Skeletal muscle cell (primary cell): ENCODE measurements at places on chromosomes 11 and 22.

GRCh38 chr22:28013611-28014010, 94.6 kb upstream of the PITPNB start:
- no peak for DNase-seq

- no peak for DNase-seq
Measured at GRCh38 chr22:22928666-22929380, 41.2 kb downstream of the IGLL5 start.

DNA sequence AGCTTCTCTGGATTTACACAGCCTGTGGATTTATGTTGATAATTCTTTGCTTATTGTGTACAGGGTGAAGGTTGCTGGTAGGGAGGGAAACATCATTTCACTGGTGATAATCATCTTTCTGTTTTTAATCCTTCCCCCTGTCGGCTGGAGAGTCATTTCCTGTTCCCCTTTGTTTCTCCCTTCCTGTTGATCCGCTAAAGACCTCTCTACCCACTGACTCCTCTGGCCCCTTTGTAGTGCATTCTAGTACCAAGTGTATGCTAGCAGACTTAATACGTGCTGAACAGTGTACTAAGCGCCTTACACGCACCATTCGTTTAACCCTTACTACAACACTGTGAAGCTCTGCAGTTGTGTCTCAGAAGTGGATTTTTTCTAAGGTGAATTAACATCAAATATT, 19.0 kb upstream of the OR9Q1 start:
- DNase-seq: no peak

GRCh38 chr11:9049959-9050358, 41.4 kb downstream of the SCUBE2 start:
- no peak for DNase-seq

DNA sequence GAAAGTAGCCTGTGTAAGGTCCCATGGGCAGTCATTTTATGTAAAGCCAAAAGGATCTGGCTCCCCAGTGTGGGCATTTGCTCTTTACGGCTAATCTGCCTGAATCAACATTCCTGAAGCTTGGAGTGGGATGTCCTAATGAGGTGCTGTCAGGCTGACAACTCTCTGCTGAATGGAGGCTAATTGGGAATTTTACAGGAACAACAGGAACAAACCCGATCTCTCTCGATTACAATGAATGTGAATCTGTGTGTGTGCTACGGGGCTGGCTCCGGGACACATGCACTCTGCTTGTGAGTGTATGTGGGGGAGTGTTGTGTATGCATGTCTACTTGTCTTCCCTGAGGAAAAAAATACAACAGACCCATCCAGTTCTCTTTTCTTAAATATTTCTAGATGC, 415.2 kb downstream of the TENM4 start:
- no peak for DNase-seq

GRCh38 chr11:81497202-81497804, 1236.4 kb downstream of the FAM181B start:
- DNase-seq: no peak

GRCh38 chr22:39478441-39478850, 21.6 kb downstream of the MGAT3 start:
- no peak for DNase-seq

DNA sequence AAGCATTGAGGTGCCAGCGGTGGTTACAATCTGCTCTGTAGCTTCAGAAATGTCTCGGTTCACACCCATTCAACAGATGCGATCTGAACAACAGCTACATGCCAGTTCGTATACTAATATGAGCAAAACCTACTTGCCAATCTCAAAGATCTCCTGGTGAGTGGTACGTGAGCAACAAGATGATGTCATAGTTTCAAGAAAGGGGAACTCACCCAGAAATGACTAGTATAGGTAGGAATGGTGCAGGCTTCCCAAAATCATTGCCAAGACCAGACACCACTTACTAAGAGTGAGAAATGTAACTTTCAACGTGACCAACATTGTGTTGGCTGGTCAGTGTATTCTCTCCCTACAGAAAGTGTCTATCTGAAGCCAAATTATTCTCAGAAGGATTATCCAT, 31.1 kb downstream of the OR6Q1 start:
- peak; percentile 21 for DNase-seq

DNA sequence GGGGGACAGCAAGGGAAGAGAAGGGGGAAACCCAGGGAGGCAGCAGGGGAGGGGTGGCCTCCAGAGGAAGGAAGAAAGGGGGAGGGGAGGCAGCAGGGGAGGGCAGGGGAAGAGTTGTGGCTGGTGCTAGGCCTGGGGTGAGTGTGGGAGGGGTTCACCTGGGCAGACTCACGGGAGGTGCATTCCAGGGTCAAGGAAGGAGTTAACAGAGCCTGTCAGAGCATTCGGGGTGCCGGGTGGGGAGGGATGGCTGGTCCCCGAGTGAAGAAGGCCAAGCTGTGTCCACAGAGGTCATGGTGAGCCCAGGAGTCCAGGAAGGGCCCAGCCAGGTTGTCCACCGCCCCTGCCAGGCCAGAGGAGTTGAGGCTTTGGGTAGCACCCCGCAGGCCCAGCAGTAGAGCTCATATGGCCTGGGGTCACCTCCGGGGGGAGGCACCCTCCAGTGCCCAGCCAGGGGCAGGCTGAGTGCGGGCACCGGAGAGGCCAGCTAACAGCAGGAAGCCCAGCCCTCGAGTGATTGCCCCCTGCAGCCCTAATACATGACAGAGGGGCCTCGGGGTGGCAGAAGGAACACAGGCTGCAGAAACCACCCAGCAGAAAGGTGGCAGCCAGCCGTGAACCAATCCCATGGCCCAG, 31.1 kb upstream of the PPARA start:
- no peak for DNase-seq

DNA sequence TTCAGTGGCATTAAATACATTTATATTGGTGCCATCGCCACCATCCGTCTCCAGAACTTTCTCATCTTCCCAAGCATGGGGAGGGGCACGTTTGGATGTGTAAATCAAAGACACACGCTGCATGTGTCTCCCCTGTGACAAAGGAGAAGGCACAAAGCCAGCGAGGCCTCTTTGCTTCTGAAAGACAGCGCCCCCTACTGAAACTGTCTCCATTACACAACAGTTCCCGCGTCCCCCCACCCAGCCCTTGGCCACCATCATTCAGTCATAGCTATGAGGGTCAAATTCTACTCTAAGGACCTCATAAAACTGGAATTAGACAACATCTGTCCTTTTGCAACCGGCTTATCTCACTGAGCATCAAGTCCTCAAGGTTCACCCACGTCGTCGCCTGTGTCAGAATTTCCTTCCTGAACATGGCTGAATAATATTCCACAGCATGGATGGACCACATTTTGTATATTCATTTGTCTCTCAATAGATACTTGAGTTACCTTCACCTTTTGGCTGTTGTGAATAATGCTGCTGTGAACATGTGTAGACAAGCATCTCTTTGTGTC, 64.8 kb downstream of the IGF2 start:
- DNase-seq: no peak

DNA sequence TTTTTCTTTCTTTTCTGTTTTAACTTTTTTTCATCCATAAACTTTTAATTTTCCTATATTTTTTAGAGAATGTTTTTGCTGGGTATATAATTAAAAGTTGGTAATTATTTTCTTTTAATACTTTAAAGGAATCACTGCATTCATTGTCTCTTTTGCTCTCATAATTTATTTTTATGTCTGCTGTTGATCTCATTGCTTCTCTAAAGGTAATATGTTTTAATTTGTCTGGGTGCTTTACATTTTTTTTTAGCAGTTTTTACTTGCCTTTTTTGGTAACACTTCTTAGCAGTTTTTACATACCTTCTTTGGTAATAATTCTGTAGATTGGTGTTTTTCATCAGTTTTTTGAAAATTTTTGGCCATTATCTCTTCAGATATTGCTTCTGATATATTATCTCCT, 89.4 kb upstream of the BMAL1 start:
- DNase-seq: no peak

DNA sequence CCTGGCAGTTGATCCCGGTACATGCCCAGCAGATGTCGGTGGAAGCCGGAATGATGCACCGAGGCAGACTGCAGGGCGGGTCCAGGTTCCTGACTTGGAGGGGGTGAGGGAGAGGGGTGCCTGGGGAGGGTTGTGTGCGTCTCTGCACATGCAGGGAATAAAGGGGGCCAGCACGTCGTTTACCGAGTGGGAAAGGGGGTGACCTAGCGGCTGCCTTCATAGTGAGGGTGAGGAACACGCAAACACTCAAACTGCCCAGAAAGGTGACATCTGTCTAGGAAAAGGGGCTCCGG, 801.7 kb downstream of the TBC1D22A start:
- no peak for DNase-seq

GRCh38 chr11:10500757-10501684, 40.0 kb downstream of the RNF141 start:
- DNase-seq: no peak
